Right ventricle myocardium inferior (tissue), 1 donor: ENCODE measurements at places on chromosomes 2 and 18. TPM values are rescaled to one million over a fixed set of nuclear protein-coding genes. Genes with fewer than 3 reads are reported as not detected.

DNA sequence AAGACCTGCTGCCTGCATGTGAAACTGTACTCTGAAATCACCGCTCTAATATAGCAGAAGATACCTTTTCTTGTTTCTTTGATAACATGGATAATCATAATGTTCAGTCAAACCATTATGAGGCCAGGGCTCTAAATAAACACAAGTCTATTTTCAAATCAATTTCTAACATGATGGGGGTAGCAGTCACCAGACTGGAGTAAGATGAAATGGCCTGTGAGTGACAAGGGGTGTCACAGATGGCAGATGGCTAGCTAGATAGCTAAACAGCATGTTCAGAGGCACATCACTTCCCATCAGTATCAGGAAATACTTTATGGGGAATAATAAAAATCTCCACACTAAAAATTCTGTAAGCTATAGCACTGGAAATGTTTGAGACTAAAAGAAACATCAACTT, 14.0 kb downstream of the MBD2 start:
- no peak for DNase-seq

- DNase-seq: no peak
Measured at GRCh38 chr2:136179602-136179975, 61.6 kb upstream of the CXCR4 start.

- peak; percentile 70 for DNase-seq
Measured at GRCh38 chr18:35861367-35862118, 110.9 kb upstream of the RMP24 start.

- no peak for DNase-seq
Measured at GRCh38 chr2:212028798-212029394, 509.7 kb downstream of the ERBB4 start.

DNA sequence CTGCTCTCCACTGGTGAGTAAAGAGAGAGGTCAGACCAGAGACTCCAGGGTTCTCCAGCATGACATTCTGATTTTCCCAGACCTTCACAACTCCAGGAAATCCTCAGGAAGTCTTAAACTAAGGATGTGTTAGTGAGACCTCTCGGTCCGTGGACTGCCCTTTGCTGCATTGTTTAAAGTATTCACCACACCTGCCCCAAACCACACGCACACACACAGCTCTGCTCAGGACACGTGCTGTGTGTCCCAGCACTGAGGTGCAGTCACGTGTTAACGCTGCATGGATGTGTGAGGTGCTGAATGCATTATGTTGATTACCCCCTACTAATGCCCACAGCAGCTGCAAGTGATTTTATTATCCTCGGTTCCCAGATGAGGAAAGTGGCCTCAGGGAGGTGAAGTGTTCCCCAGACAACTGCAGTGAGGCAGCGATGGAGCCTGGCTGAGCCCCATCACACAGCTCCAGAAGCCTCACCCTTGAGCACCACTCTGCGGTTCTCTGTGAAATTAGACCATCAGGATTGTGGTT, 68.4 kb downstream of the TRAPPC12 start:
- no peak for DNase-seq

- no peak for DNase-seq
Measured at GRCh38 chr2:36287363-36288275, 68.0 kb upstream of the CRIM1 start.

DNA sequence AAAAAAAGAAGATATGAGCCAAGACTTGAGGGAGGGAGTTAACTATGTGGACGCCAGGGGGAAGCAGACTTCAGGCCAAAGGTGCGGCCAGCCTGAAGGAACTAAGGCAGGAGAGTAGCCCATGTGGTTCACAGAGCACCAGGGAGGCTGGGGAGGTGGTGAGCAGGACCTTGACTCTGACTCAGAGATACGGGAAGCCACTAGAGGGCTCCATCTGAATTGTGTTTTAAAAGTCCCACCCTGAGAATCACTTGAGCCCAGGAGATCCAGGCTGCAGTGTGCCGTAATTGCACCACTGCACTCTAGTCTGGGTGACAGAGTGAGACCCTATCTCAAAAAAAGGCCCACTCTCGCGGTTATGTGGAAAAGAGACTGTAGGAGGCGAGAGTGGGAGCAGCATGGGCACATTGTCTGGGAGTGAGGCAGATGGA, 12.3 kb downstream of the CEP192 start:
- DNase-seq: no peak

GRCh38 chr2:68292108-68292710, 27.5 kb downstream of the CNRIP1 start:
- no peak for DNase-seq

DNA sequence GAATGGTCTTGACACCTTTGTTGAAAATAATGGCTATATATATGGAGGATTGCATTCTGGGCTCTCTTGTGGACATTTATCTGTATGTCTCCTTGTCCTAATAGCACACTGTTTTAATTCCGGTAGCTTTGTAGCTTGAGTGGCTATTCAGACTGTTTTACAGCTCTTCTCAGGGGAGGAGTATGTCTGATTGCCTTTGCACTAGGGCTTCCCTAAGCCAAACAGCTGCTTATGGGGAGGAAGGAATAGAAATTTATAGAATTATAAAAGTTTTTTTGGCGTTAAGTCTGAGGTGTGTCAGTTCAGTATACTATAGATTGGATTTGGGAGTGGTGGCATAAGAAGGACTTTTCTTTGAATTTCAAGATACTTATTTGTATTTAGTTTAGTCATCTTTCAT, 12.6 kb downstream of the SEH1L start:
- DNase-seq: no peak

MIB1 gene
- total RNA-seq: 17.3 TPM

EIF5B gene
- total RNA-seq: 90.8 TPM

CKAP2L gene
- 1.3 TPM for total RNA-seq

LAMA3 gene
- total RNA-seq: 4.1 TPM
